AG10803 (cell line): ENCODE measurements at places on chromosomes 12 and 14.

DNA sequence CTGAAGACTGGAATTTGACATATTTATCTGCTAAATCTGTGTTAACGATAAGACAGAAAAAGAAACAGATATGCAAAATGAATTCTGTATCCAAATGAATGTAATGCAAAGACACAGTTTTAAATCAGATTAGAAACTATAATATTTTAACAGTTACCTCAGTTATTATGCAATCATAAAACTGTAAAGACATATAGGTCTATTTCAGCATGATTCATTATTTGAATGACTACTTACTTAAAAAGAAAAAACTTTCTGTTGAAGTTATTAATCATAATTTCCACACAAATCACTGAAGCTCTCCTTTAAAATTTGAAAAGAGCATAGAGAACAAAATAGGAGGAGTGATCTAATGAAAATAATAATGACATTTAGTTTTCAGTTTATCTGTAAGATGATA lies 742.6 kb downstream of the FSCB start:
- DNase-seq = no peak

- DNase-seq = peak; percentile 9
Measured at GRCh38 chr14:36997843-36998242, 174.6 kb downstream of the SLC25A21 start.

GRCh38 chr12:904010-904414 lies 45.5 kb downstream of the RAD52 start:
- DNase-seq = no peak

- DNase-seq = no peak
Measured at GRCh38 chr14:73775339-73776193, 61.4 kb upstream of the PNMA1 start.

- DNase-seq = peak; percentile 36
Measured at GRCh38 chr14:75260025-75260763, 18.4 kb upstream of the FOS start.

- no peak for DNase-seq
Measured at GRCh38 chr14:30848449-30849240, 25.7 kb upstream of the COCH start.

DNA sequence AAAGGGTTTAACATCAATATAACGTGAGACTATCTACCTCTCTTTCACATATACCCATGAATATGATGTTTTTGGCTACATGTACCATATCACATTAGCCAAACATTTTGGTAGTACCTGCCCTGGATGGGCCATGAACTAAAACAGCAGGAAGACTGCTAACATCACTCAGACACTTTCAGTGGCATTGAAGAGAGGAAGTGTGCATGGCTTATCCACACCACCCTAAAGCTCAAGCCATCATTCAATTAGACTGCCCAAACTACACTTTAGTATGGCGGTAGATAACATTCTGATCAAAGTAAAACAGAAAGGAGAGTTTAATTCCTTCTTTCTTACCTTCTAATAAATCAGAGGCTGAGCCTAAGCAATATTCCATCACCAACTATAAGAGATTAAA lies 103.0 kb downstream of the PEBP1 start:
- no peak for DNase-seq

GRCh38 chr12:62481843-62482540 lies 15.4 kb downstream of the MON2 start:
- DNase-seq = no peak

DNA sequence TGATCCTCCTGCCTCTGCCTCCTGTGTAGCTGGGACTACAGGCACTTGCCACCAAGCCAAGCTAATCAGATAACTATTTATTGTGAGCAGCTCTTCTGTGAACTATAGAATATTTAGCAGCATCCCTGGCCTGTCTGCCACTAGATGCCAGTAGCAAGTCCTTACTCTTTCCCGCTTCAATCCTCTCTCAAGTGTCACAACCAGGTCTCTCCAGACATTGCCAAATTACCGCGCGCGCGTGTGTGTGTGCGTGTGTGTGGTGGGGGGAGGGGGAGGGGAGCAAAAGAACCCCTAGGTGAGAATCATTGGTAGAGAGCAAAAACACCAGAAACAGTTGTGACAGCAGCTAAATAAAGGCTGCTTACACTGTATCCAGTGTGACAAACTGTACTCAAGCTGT lies 49.9 kb downstream of the PPP2R5E start:
- peak; percentile 46 for DNase-seq

- DNase-seq = no peak
Measured at GRCh38 chr12:44531320-44531971, 344.7 kb downstream of the NELL2 start.

- DNase-seq = no peak
Measured at GRCh38 chr14:55028476-55028875, 1.4 kb downstream of the SOCS4 start.
